ENCODE measurements at places on chromosomes 4 and X. TPM values are rescaled to one million over a fixed set of nuclear protein-coding genes. Genes with fewer than 3 reads are reported as not detected.
A peak's percentile ranks its signal among the peaks of the same experiment; 100 is the strongest.

Gene ANKRD50
- total RNA-seq, result 16.0 TPM

DNA sequence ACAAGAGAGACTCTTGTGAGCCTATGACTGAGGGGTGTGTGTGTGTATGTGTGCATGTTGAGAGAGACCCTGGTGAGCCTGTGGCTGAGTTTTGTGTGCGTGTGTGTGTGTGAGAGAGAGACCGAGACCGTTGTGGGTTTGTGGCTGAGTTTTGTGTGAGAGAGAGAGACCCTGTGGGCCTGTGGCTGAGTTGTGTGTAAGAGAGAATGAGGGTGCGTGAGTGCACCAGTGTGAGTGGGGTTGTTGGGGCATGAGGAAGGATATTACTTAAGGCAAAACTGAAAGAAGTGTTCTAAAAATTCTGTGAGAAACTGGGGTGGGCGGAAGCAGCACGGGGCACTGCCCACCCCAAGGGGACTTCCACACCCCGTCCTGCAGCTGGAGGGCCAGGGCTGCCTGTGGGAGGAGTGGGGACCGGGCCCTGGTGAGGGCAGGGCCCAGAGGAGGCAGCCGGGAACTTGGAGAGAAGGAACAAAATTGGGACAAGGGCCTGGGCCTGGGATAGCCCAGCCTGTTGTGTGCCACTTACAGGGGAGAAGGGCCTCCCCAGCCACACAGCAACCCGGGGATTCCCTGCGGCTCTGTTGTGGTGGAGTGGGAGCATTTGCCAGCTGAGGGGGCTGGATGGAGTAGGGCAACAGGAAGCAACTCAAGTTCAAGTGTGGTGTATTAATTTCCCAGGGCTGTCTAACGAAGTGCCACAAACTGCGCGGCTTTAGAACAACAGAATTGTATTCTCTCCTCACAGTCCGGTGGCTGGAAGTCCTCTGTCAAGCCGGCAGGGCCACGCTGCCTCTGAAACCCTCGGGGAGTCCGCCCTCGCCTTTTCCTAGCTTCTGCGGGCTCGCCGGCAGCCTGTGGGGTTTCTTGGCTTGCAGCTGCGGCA, 22.1 kb downstream of the TMEM131L start:
- peak; percentile 69 for DNase-seq

Gene SHOX
- not detected for total RNA-seq

Gene ANXA3
- total RNA-seq, result 12.8 TPM

Gene AKAP14
- total RNA-seq, result not detected

- DNase-seq, result no peak
Measured at GRCh38 chrX:13051529-13052172, 7.2 kb upstream of the FAM9C start.

Gene PCDH10
- total RNA-seq, result 124 TPM

GRCh38 chr4:30763321-30763727, 43.2 kb downstream of the PCDH7 start:
- no peak for DNase-seq

- DNase-seq, result no peak
Measured at GRCh38 chr4:112853662-112854256, 195.7 kb upstream of the ANK2 start.

Gene TEX13A
- total RNA-seq, result not detected

DNA sequence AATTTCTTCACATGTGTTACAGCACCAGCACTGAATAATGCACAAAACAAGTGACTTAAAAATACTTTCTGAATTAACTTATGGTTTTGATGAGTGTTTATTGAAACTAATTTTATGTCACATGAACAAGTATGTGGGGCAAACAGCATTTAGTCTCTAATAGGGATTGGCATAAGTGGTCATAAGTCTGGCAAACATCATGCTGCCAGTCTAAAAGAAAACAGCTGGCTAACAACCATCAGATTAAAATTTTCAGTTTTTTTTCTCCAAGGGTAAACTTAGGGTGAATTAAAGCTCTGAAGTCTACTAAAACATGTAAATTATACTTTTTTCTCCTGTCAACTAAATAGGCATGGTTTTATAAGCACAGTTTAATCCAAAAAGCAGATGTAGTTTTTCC, 1014.2 kb downstream of the FAT4 start:
- no peak for DNase-seq

DNA sequence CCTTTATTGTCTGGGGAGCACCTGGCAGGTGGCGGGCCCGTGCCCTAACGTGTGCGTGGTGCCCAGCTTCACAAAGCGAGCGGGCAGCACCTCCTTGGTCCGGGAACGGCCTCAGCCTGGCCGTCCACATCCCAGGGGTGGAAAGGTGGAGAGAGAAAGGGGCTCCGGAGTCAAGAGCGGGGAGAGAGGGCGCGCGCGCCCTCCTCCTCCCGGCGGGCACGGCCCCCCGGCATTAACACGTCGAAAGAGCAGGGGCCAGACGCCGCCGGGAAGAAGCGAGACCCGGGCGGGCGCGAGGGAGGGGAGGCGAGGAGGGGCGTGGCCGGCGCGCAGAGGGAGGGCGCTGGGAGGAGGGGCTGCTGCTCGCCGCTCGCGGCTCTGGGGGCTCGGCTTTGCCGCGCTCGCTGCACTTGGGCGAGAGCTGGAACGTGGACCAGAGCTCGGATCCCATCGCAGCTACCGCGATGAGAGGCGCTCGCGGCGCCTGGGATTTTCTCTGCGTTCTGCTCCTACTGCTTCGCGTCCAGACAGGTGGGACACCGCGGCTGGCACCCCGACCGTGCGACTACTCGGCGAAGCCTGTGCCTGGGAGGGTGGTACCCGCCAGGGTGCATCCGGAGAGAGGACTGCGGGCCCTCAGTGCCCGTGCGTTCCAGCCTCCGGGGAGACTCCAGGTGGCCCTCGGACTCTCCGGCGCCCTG, at the start of gene KIT:
TSS of gene KIT (plus strand) at position 407 of the 701 bp plus-strand sequence. CDS start at position 465, 58 bp downstream.
- no peak for DNase-seq

GRCh38 chr4:148216321-148216720, 225.9 kb downstream of the NR3C2 start:
- no peak for DNase-seq

- DNase-seq, result no peak
Measured at GRCh38 chr4:156128616-156129015, 174.9 kb upstream of the CTSO start.

GRCh38 chr4:127936974-127937373, 28.0 kb downstream of the MFSD8 start:
- no peak for DNase-seq

DNA sequence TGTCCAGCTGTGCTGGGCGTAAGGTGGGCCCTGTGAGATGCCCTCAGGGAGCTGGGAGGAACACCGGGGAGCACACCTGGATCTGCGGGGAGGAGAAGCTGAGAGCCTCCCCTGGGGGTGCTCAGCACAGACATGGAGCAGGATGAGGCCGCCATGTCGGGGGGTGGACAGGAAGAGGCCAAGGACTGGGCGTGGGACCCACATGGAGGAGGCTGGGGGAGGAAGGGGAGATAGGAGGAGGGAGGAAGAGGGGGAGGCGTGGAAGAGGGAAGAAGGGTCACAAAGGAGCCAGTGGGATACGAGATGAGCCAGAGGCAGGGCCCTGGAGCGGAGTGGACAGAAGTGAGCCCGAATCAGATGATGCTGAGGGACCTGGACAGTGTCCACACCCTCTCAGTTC, 66.3 kb downstream of the ZFYVE28 start:
- peak; percentile 2 for DNase-seq

DNA sequence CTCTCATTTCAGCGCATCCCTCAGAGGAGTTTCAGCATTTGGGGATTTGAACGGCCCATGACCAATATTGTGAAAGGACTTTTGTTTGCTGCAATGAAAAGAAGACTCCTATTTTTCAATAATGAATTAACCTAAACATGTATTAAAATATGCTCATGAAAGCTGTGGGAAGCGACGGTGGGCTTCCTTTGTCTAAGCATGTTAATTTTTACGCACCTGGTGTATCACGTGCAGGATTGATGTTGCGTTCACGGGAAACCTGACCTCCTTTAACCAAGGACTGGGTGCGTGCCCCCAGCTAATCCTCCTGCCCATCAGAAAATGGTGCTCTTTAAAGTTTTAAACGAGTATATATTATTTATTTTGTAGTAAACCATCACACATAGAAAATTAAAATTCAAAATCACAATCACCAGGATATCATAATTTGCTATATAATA, 590 bp upstream of the CCDC110 start:
- DNase-seq, result no peak

DNA sequence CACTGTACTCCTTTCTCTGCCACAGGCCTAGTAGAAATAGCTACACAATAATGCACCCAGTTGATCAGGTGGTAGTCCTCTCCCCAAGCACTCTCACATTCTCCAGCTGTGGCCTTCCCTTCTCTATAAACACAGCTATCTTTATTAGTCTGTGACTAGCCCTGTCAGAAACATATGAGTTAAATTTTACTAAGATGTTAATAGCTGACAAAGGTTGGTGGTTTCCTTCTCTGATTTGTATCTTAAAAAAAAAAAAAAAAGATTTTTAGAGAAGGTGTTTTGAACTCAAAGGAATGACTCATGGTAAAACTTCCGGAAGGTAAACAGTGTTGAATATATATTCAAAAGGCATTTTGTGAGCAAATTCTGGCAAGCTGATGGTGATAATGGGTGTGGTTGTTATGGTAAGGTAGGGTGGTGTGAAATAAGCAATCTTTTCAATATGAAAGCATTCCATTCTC, 327.4 kb downstream of the PPP3CA start:
- DNase-seq, result no peak

Gene ACE2
- not detected for total RNA-seq

DNA sequence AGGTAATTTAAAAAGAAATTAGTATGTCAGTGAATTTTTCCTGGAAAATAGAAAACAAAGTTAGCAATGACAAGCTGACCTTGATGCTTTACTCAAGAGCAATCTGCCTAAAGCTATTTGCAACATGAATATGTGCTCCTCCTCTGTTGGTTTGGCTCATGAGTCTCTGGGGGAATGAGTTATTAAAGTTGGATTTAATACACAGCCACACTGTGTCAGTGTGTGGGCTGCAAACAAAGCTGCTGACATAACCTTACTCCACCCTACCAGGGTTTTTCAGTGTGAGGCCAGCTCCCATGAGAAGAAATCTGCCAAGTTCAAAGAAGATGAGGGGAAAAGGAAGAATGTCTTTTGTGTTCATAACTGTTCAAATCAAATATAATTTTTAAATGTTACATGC, 280.5 kb downstream of the TLL1 start:
- DNase-seq, result no peak
